Hematopoietic multipotent progenitor cell treated with erythropoietin and hydrocortisone succinate and interleukin-3 and kit ligand, for 8 days (in vitro differentiated cells): ENCODE measurements at places on chromosomes 4 and X.

GRCh38 chr4:182680234-182680653 lies 236.9 kb downstream of the DCTD start:
- no peak for DNase-seq

DNA sequence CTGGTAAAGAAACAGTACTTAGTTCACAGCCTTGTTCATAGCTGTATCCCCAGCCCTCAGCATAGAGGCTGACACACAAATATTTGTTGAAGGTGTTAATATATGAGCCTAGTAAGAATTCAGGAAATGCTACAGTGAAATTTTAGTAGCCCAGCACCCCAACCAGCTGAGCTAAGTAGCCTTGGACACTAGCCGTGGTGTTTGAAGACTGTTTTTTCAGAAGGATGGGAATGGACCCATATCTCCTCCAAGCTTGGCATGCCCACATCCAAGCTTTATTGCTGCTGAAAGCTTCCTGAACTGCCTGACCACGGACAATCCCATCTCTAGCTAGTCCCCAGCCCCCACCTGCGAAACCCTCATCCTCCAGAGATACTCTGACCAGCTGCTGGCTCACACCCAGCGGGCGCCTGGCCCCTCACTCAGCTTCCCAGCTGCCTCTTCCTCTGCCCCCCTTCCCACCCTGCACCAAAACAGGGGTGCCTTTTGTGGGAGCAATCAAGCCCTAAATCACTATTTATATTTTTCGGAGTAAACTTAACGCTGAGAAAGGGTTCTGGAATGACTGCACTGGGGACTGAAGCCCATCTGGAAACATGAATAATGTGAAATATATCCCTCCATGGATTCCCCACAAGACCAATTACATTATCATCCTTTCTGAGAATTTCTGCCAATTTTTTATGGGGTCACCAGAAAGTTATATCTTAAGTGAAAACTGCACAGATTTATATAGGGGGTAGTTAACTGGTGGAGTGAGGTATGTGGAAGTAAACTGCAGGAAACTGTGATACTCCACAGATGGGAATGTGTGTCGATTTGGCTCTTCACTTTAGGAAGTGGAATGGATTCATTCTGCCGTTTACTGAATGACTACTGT lies 41.1 kb upstream of the CBR4 start:
- no peak for DNase-seq

GRCh38 chr4:3753726-3754412 lies 12.3 kb upstream of the ADRA2C start:
- DNase-seq, result no peak

DNA sequence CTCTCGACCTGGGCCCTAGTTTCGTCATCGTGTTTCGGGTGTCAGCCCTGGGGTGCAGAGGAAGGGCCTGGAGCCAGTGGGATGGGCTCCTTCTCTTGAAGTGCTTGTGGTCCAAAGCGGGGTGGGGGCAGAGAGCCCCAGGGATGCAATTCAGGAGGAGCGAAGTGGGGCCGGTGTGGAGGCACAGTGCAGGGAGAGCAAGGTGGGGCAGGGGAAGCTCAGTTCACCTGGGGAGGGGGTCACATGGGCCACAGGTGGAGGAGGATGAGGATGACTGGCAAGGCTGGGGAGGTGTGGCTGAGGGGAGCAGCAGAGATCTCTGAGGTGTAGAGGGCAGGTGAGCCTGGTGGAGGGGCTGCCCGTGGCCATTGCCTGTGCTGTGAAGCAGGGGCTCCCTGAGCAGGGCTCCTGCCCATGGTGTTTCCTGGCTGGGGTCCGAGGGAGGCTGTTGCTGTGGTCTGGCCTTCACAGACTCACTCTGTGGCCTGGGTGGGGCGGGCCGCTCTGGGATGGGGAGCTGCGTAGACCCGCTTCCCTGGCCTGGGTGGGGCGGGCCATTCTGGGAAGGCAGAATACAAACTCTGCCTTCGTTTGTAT lies 6.9 kb downstream of the SORCS2 start:
- DNase-seq, result no peak

DNA sequence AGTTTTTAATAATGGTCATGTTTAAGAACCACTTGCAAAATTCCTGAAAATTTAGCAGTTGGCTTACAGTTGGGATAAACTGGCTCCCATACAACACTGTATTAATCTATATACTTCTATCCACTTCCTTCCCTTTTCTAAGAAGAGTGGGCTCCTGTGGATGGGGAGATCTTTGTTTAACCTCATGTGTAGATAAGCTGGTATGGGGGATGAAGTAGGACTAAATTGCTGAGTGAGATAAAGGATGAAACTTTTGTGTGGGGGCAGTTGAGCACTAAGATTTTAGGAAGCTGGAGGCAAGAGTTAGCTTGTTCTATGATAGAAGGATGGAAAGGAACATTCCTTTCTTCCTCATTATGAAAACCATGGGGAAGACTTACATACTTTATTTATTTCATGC lies 54.6 kb upstream of the ATP8A1 start:
- no peak for DNase-seq

GRCh38 chr4:148055844-148056243 lies 324.0 kb downstream of the ARHGAP10 start:
- DNase-seq, result no peak

DNA sequence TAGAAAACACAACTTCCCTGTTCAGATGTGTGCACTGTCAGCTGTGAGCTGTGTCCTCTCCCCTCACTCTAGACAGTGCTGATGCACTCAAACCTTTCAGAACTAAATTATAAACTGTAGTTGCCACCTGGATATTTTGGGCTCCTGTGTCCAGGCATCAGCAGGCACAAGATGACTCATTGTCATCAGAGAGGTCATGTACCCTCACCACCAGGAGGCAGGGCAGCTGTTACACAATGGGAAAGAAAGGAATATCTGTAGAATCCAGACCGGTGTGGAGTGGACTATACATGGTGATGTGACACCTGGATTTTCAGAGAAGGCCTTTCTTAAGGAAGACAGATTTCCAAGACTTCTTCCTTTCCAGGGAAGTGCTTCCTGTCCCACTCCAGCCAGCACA lies 854.4 kb upstream of the AGA start:
- DNase-seq, result no peak

DNA sequence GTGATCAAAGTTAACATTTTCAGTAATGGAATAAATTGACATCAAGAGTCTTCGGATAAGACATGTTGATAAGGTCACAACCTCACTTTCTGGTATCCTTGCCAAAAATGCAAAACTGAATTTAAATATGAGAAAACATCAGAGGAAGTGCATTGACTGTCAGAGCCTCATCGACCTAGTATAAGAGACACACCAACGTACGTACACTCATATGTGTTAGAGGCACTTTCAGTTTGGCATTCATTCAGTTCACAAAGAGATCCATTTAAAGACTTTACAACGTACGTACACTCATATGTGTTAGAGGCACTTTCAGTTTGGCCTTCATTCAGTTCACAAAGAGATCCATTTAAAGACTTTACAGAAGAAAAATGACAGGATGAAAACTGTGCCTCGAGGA lies 280.3 kb downstream of the INPP4B start:
- DNase-seq, result no peak

DNA sequence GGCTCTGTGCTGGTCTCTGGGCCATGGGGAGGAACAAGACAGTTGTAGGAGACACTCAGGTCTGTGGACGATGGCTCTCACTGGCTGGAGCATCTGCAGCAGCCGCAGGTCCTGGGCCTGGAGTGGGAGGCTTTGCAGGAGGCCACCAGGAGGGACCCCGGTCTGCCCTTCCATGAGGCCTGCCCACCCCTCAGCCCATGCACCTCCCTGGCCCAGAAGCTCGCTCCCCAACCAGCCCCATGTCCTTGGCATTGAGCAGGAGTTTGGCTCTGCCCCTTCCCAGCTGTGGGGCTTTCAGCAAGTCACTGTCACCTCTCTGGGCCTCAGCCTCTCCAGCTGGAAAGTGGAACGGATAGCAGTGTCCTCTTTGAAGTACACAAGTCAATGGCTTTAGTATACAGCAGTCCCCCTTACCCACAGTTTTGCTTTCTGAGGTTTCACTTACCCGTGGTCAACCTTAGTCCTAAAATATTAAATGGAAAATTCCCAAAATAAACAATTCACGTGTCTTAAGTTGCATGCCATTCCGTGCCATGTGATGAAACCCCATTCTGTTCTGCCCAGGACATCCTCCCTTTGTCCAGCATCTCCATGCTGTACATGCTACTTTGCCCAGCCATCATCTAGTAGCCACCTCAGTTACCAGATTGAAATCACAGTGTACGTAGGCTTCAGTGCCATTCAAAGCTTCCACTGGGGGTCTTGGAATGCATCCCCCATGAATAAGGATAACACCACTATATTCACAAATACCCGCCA lies 104.0 kb downstream of the CPZ start:
- no peak for DNase-seq

- DNase-seq, result no peak
Measured at GRCh38 chr4:16908377-16909021, 10.1 kb upstream of the LDB2 start.

GRCh38 chr4:88940506-88940905 lies 116.5 kb downstream of the FAM13A start:
- no peak for DNase-seq

DNA sequence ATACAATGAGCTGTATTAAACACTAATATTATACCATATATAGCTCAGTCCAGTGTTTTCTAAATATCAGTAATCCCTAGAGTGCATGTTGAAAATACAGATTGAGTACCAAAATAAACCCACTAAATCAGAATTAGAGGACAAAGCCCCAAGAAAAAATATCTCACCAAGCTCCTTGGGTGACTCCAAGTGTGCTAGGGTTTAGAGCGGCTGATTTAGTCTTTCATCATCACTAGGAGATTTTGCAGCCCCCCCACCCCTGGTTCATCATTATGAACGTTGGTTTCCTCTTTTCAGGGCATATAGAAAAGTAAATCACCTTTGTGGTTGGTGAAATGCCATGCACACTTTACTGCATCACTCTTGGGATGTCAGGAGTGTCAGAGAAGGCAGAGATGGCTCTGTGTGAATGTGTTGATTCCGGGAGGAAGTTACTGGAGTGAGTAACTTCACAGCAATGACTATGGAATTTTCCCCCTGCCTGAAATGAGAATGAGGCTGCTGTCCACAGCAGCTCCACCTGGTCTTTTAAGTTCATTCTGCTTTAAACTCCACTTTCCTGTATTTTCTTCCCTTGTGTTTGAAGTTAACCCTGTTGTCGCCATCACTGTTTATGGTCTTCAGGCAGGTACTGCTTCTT lies 25.2 kb upstream of the ANAPC4 start:
- DNase-seq, result no peak

DNA sequence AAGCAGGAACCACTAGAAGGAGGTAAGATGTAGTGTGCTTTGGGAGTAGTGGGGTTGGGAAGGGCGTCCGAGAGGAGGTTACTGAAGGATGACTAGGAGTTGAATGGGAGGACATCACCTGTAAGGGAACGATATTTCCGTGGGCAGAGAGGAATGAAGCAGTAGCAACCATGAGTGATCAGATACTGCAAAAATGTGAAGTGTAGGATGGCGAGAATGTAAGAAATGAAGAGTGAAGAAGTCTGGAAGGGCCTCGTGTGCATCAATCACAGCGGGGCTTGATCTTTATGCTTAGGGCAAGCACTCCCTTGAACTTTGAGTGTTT lies 594 bp downstream of the MSMO1 start:
- DNase-seq, result no peak

- DNase-seq, result no peak
Measured at GRCh38 chr4:2642968-2643367, 106.5 kb downstream of the FAM193A start.

GRCh38 chr4:40280586-40280985 lies 54.5 kb upstream of the CHRNA9 start:
- no peak for DNase-seq

DNA sequence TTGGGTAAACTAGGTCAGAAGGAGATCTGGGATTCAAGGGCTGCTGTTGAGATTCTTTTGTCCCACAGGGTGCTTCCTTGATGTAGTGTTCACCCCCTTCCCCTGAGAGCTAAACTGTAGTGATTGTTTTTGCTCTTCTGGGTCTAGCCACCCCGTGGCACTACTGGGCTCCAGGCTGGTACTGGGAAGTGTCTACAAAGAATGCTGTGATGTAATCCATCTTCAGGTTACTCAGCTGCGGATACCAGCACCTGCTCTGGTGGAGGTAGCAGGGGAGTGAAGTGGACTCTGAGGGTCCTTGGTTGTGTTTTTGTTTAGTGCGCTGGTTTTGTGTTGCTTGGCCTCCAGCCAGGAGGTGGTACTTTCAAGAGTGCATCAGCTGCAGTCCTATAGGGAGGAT lies 365.5 kb downstream of the ZNF674 start:
- no peak for DNase-seq

DNA sequence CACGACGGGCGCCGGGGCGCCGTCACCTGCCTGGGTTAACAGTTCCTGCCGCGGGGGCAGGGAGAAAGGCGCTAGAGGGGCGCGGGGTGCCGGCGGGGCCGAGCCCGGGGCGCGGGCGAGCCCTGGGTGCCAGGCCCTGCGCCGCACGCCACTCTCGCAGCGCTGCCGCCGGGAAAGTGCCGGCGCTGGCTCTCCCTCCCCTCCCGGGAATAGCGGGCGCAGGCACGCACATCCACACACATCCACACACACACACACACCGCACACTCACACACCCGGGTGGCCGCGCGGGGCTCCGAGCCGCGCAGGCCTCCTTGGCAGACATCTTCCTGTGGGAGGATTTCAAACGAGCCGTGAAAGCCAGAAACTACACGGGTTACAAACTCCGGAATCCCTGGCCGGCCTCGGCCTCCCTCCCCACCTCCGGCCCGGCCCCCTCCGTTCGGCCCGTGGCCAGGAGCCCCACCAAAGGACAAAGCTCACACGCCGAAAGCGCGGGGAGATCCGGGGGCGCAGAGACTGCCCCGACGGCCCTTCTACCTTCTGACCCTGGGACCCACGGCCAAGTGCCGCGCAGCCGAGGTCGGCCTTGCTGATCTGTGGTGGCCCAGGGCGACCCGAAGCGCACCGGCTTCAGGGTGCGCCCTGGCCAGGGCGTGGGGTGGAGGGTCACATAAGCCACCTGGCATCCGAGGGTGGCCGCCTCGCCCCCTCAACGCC lies 92.3 kb downstream of the BCOR start:
- no peak for DNase-seq
